ENCODE measurements at places on chromosomes 16 and 17.

DNA sequence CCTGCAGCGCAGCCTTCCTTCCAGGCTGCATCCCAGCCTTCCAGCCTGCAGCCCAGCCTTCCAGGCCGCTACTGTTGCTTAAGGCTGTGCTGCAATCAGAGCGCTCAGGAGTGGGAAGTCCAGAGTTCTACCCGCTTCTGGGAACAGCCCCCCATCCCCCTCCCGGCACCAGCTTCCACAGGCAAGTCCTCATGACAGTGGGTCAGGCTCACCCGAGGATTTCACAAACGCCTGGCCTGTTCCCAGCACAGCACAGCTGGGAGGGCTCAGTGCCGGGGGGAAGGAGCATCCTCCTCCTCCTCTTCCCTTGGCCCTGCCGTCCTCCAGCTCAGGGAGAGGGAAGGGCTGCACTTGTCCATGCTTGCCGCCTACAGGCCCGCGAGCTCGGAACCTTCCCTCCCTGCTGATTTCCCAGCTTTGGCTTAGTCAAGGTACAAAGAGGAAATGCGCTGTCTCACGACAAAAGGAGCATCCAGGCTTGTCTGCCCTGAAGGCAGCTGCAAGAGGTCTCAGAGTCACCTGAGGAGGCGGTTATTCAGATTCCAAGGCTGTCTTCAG lies 8.3 kb downstream of the SOCS3 start:
- peak; percentile 91 for DNase-seq

- no peak for DNase-seq
Observed at GRCh38 chr17:6514371-6514770, 42.0 kb downstream of the PITPNM3 start.

DNA sequence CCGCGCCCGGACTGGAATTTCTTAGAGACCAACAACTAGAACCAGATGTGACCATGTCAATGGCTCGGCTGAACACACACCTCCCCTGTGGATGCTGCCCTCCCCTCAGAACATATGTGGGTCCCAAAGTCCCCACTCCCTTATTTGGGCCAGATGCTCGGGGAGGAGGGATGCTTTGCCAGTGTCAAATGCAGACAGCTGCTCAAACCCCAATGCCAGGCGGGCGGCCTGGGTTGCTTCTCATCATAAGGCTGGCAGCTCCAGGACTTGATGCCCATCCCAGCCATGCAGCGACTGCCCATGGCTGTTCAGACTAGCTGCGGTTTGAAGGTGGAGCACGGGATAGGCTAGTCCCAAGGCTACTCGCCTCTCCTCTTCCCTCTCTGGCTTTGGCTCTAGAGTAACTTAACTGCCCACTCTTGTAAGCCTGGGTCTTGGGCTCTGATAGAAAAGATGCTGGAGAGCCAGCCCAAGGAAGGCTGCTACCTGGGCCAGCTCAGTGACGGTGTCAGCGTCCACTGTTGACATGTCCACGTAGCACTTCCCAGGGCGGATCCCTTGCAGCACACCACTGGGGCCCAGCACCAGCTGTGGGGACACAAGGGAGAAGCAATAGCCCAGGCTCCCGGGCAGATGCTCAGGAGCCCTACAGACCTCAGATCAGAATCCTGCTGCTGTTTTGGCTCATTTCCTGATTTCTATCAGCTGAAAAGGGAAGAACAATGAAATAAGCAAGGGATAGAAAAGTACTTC lies 11.0 kb upstream of the ROGDI start:
- no peak for DNase-seq

GRCh38 chr17:4444782-4445473 lies 11.2 kb downstream of the SPNS3 start:
- peak; percentile 49 for DNase-seq

- DNase-seq = no peak
Observed at GRCh38 chr16:10121491-10121890, 60.7 kb downstream of the GRIN2A start.

DNA sequence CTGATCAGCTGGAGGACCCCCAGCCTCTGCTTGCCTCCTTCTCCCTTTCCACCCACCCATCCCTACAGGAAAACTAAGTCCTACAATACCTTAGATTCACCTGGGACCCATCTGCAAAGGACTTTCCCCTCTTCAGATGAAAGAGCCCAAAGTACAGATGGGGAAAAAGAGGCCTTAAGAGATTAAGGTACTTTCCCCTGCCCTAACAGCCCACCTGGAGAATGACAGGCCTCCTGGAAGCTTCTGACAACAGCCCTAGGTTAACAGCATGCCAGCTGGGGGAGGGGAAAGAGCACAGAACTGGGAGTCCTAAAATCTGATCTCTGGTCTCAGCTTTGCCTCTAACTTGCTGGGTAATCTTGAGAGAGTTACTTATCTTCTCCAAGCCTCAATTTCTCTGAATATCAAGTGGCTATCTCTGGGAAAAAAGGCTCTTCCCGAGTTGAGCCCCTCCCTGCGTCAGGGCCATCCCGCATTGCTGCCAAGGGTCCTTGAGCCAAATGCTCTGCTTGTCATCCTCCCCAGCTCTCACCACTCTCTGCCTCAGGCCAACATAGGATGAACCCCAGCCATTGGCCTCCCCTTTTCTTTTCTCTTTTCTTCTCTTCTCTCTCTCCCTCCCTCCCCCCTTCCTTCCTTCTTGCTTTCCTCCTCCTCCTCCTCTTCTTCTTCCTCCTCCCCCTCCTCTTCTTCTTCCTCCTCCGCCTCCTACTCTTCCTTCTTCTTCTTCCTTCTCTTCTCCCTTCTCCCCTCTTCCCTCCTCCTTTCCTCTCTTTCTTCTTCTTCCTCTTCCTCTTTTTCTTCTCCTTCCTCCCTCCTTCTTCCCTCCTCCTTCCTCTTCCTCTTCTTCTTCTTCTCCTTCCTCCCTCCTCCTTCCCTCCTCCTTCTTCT lies 22.5 kb upstream of the SP6 start:
- no peak for DNase-seq

DNA sequence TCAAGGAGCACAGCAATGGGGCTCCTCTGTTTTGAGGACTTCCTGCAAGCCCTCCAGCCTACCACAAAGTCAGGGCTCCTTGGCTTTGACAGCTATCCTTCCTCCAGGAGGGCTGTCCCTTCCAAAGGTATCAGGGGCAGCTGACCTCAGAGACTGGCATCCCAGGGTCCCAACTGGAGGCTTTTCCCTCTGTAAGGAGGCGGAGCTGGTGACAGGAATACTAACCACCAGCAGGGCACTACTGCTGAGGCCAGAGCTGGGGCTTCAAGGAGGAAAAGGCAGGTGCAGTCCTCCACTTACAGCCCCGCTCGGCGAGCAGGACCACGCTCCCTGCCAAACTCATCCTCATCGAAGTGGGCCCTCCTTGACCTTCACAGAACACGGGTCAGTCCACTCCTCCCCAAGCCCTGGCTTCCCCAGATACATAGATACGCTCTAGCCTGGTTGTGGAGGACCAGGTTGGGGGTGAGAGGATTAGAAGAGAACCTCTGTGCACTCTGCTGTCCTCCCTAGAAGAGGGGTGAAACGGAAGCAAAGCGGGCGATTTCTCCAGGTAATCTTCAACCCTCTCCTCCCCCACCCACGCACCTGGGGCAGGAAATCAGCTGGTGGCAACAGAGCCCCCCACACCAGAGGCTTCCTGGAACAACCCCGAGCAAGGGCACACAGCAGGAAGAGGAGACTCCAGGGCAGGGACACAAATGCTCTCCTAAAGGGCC lies 20.5 kb downstream of the ST3GAL2 start:
- DNase-seq = no peak

DNA sequence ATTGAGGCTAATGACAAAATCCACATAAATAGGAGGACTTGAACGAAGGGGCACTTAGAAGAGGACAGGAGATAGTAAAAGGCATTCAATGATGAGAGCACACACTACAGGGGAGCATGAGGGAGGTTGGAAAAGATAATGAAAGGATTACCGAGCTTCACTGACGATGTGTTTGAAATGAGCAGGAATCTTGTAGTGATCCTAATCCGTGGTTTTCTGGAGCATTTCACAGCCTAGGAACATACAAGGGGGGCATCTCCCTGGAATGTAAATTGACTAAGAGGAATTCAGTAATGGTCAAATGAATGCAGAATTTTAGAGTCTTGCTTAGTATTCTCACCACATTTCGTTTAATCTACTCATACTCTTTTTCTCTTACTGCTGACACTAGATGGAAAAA lies 5.2 kb downstream of the ATMIN start:
- DNase-seq = no peak
